ENCODE measurements at places on chromosomes 12 and 14. TPM values are rescaled to one million over a fixed set of nuclear protein-coding genes. Genes with fewer than 3 reads are reported as not detected.

Gene KCNC2
- total RNA-seq, result not detected

Gene MGAT2
- total RNA-seq, result 57.4 TPM

Gene CLEC2A
- total RNA-seq, result not detected

Gene WASHC3
- 49.5 TPM for total RNA-seq

Gene RTL1
- not detected for total RNA-seq

Gene PDZRN4
- total RNA-seq, result not detected

Gene ACVR1B
- 7.8 TPM for total RNA-seq

Gene TRMT61A
- 8.8 TPM for total RNA-seq

Gene ZBTB42
- 5.3 TPM for total RNA-seq

Gene ACOT6
- not detected for total RNA-seq

Gene CYP27B1
- 2.6 TPM for total RNA-seq

Measured in activated CD8-positive, alpha-beta T cell treated with anti-CD3 and anti-CD28 coated beads, Interleukin-2, amount 10 ng/mL, durations not matched to agents 7 days and 5 days (primary cell).